CD8-positive, alpha-beta memory T cell (primary cell): ENCODE measurements at places on chromosomes 13 and 19.

DNA sequence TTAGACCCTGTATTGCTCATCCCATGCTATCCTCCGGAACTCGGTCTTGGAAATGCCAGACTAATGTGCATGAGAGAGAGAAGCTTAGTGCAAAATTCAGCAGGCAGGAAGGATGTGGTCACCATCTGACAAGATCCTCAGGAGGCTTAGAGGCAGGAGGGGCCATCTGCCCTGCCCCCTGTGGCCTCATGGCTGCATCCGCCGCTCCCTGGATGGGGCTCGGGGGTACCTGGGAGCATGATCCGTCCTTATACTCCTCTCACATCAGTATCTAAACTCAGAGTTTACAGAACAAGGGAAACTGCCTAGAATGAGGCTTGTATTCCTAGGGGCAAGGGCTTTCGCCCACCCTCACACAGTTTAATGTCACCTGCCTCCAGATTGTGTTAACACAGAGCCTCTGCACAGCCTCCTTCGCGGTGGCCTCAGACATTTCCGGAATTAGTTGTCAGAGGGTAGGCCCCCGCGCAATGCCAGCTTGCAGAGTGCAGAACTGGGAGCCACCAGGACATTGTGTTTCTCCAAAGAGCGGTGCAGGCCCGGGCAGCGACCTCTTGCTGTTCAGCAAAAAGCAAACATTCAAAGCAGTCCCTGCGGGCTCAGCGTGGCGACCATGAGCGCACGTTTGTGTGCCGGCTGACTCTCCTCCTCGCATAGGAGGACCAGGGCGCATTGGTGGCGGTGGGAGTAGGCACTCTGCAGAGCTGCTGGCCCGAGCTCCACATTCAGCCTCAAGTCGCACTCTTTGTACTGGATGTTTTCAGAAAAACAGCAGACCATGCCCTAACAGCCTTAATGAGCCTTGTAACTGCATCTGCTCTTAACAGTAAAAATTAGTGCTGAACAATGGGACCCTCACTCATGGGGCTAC, 39.1 kb downstream of the GPR12 start:
- H3K4me3 ChIP-seq, result peak overlapping the region; percentile 48
- H3K27ac ChIP-seq, result no peak overlapping the region
- no peak for DNase-seq
- no peaks in the 10 kb centered on the region for H3K27me3 ChIP-seq
- peaks cover 23% of the 10 kb centered on the region for H3K4me1 ChIP-seq
- no peaks in the 10 kb centered on the region for H3K36me3 ChIP-seq

GRCh38 chr19:8001995-8002849, 3.2 kb downstream of the ELAVL1 start:
- H3K36me3 ChIP-seq, result no peaks in the 10 kb centered on the region
- peaks cover 42% of the 10 kb centered on the region for H3K4me1 ChIP-seq
- H3K27me3 ChIP-seq, result no peaks in the 10 kb centered on the region
- DNase-seq, result peak; percentile 45
- peak overlapping the region; percentile 54 for H3K4me3 ChIP-seq

- H3K36me3 ChIP-seq, result no peaks in the 10 kb centered on the region
- H3K27ac ChIP-seq, result no peak overlapping the region
- no peaks in the 10 kb centered on the region for H3K4me1 ChIP-seq
- no peak for DNase-seq
Observed at GRCh38 chr13:90084684-90085290, 1262.7 kb upstream of the MIR17HG start.

- no peaks in the 10 kb centered on the region for H3K36me3 ChIP-seq
- no peaks in the 10 kb centered on the region for H3K27me3 ChIP-seq
- H3K4me1 ChIP-seq, result peaks cover 34% of the 10 kb centered on the region
- H3K4me3 ChIP-seq, result no peak overlapping the region
Observed at GRCh38 chr13:50891206-50891605, 18.4 kb upstream of the RNASEH2B start.

DNA sequence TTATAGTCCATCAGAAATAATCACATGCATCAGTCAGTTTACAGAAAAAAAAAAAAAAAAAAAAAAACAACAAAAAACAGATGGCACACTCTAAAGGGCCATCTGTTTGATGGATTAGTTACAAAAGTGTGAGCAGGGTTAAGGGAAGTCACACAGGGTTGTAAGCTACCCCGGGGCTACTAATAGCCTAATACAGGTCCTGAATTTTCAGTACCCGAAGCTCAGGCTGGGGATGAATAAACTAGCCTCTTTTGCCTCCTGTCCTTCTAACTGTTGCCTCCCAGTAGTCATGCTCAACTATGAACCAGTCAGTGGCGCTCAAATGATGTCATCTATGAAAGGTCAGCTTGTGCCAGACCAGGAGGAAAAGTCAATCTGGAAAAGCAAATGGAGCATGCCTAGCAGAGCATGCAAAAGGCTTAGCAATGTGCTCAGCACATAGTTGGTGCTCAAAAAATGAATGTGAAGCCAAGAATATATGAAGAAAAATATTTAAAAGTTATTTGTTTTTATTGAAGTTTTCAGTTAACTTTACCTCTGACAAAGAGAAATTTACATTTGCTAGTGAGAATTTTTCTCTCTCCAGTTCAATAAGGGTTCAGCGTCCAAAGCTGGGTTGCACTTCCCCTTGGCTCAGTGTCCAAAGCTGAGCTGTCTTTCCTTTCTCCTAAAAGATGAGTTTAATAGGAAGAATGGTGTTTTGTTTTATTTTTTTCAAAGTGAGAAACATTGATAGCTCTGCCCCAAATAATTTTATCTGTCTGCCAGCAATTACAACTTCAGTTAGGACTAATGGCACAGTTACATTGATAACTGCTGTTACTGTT, 30.8 kb upstream of the LRCH1 start:
- H3K27ac ChIP-seq, result no peak overlapping the region
- no peaks in the 10 kb centered on the region for H3K36me3 ChIP-seq
- no peaks in the 10 kb centered on the region for H3K27me3 ChIP-seq
- H3K4me3 ChIP-seq, result no peak overlapping the region
- no peak for DNase-seq
- H3K4me1 ChIP-seq, result no peaks in the 10 kb centered on the region

DNA sequence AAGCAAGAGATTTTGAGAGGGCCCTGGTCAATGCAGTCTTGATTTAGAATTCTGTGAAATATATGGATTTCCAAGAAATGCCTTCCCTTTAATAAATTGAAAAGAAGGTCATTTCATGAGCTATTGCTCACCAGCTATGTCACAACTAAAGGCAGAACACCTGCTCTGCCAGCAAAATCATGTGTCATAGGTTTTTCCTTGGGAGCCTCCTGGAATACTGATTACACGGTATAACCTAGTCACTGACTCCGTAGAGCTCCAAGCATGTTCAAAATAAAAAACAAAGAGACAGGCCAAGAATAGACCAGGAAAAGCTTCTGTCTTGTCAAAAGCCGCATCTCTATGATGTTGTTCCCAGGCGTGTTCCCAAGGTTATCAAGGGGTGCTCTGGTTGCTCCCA, 45.5 kb downstream of the HSPH1 start:
- no peaks in the 10 kb centered on the region for H3K27me3 ChIP-seq
- no peak overlapping the region for H3K27ac ChIP-seq
- no peaks in the 10 kb centered on the region for H3K36me3 ChIP-seq
- no peak for DNase-seq
- no peak overlapping the region for H3K4me3 ChIP-seq

- DNase-seq, result no peak
- H3K27ac ChIP-seq, result no peak overlapping the region
- no peaks in the 10 kb centered on the region for H3K36me3 ChIP-seq
- H3K27me3 ChIP-seq, result no peaks in the 10 kb centered on the region
- H3K4me3 ChIP-seq, result no peak overlapping the region
- peaks cover 86% of the 10 kb centered on the region for H3K4me1 ChIP-seq
Observed at GRCh38 chr19:15318241-15318691, 14.1 kb downstream of the BRD4 start.

- no peak overlapping the region for H3K27ac ChIP-seq
- no peaks in the 10 kb centered on the region for H3K36me3 ChIP-seq
- no peak overlapping the region for H3K4me3 ChIP-seq
- peaks cover 37% of the 10 kb centered on the region for H3K27me3 ChIP-seq
- no peak for DNase-seq
Observed at GRCh38 chr13:112071102-112071722, 4.3 kb downstream of the SOX1 start.

- H3K4me3 ChIP-seq, result no peak overlapping the region
- no peak for DNase-seq
- H3K36me3 ChIP-seq, result no peaks in the 10 kb centered on the region
- H3K4me1 ChIP-seq, result peaks cover 39% of the 10 kb centered on the region
Observed at GRCh38 chr13:48508011-48508410, 24.9 kb downstream of the RCBTB2 start.

- no peak overlapping the region for H3K4me3 ChIP-seq
- no peaks in the 10 kb centered on the region for H3K27me3 ChIP-seq
- no peaks in the 10 kb centered on the region for H3K4me1 ChIP-seq
- H3K36me3 ChIP-seq, result no peaks in the 10 kb centered on the region
- DNase-seq, result no peak
Observed at GRCh38 chr19:54255105-54255775, 1.8 kb downstream of the LILRB5 start.

- H3K27ac ChIP-seq, result no peak overlapping the region
- no peak for DNase-seq
- no peak overlapping the region for H3K4me3 ChIP-seq
- H3K36me3 ChIP-seq, result no peaks in the 10 kb centered on the region
- H3K27me3 ChIP-seq, result no peaks in the 10 kb centered on the region
Observed at GRCh38 chr19:45578861-45579260, 5.7 kb downstream of the OPA3 start.

GRCh38 chr13:99875391-99875790, 96.2 kb downstream of the ZIC5 start:
- DNase-seq, result no peak
- H3K4me3 ChIP-seq, result no peak overlapping the region
- no peaks in the 10 kb centered on the region for H3K4me1 ChIP-seq
- no peaks in the 10 kb centered on the region for H3K27me3 ChIP-seq

DNA sequence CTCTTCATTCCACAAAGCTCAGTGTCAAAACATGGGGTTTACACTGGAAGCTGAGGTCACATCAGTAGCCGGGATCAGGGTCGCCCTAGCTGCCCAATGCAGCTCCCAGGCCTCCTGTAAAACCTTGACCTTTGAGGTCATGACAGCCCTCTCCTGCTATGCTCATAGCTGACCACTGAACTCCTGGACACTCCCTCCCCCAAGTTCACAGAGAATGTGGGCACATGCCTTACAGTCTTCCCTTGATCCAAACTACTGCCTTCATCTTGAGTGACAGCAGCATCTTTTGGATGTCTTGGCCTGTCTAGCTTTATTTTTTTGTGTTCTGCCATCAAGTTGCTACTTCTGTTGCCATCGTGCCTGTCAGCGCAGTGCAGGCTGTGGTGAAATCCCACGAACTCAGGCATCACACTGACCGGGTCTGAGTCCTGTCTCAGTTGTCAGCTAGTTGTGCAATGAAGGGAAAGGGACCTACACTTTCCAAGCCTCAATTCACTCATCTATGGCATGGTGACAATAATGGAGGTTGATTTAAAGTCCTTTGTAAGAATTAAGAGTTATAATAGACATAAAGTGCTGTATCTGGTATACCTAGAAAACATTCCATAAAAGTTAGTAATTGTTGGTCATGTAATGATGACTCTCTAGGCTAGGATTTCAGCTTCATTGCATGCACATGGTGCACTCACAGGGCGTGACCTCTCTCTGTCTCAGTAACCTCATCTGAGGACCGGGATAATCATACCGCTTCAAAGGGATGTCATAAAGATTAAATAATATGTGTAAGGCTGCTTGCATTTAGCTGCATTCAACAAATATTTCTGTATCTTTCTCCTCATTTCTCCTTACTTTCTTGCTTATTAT, 16.4 kb upstream of the ALOX5AP start:
- no peak overlapping the region for H3K27ac ChIP-seq
- H3K4me3 ChIP-seq, result no peak overlapping the region
- H3K36me3 ChIP-seq, result no peaks in the 10 kb centered on the region
- no peaks in the 10 kb centered on the region for H3K4me1 ChIP-seq

- peaks cover 26% of the 10 kb centered on the region for H3K36me3 ChIP-seq
- no peaks in the 10 kb centered on the region for H3K4me1 ChIP-seq
- no peak overlapping the region for H3K4me3 ChIP-seq
- no peak overlapping the region for H3K27ac ChIP-seq
- DNase-seq, result no peak
- H3K27me3 ChIP-seq, result no peaks in the 10 kb centered on the region
Observed at GRCh38 chr13:79360095-79360494, 46.0 kb downstream of the RBM26 start.

DNA sequence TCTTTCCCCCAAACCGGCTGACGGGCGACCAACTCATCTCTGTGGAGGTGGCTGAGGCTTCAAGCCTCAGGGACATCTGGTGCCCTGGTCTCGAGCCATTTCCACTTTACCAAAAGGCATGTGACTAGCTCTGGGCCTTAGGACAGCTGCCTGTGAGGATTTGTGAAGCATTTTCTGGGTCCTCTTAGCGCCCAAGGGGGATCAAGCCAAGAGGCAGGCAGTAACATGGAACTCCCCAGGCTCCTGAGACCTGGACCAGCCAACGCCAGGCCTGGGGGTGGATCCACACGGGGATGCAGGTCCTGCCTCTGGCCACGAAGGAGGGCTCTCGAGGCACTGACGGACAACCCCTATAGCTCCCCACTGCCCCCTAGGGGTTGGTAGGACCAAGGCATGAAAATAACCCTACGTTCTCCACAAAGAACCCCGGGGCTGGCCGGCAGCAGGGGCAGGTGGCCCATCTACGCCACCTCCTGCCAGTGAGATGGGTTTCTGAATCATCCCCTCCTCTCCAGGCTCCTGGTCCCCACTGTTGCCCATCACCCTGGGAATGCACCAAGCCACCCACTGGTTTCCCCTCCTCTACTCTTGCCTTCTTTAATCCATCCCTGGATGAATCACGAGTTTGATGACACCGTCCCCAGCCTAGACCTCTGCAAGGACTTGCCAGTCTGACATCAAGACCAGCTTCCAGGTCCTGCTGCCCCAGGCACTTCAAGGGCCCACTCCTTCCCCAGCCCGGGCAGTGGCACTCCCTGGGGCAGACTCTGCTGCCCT, 7.0 kb upstream of the MYDGF start:
- no peaks in the 10 kb centered on the region for H3K4me1 ChIP-seq
- no peak for DNase-seq
- H3K36me3 ChIP-seq, result no peaks in the 10 kb centered on the region

- H3K4me1 ChIP-seq, result peaks cover 17% of the 10 kb centered on the region
- no peak overlapping the region for H3K27ac ChIP-seq
- H3K27me3 ChIP-seq, result no peaks in the 10 kb centered on the region
- H3K36me3 ChIP-seq, result peaks cover 9% of the 10 kb centered on the region
Observed at GRCh38 chr19:38830039-38830733, 1.4 kb downstream of the ECH1 start.

GRCh38 chr19:18487576-18488402, 34.1 kb downstream of the ELL start:
- no peak overlapping the region for H3K27ac ChIP-seq
- H3K4me1 ChIP-seq, result peaks cover 54% of the 10 kb centered on the region
- no peak for DNase-seq
- H3K36me3 ChIP-seq, result no peaks in the 10 kb centered on the region

DNA sequence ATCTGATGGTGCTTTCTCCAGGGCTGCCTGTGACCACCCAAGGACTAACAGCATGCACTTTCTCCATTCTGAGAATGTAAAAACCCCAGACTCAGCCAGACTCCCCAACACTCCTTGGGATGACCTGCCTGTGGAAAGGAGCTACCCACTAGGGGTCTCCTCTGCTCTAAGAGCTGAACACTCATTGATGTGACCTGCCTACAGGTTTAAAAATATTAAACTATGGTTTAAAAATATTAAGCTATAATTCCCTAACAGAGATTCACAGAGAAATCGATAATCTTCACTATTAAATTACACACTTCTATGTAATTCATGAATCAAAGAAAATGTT, 696.2 kb upstream of the SLITRK5 start:
- no peak overlapping the region for H3K4me3 ChIP-seq
- H3K36me3 ChIP-seq, result no peaks in the 10 kb centered on the region
- no peaks in the 10 kb centered on the region for H3K4me1 ChIP-seq
- H3K27me3 ChIP-seq, result no peaks in the 10 kb centered on the region
- no peak overlapping the region for H3K27ac ChIP-seq
